T-helper 22 cell (primary cell): ENCODE measurements at places on chromosomes 6 and 20.

DNA sequence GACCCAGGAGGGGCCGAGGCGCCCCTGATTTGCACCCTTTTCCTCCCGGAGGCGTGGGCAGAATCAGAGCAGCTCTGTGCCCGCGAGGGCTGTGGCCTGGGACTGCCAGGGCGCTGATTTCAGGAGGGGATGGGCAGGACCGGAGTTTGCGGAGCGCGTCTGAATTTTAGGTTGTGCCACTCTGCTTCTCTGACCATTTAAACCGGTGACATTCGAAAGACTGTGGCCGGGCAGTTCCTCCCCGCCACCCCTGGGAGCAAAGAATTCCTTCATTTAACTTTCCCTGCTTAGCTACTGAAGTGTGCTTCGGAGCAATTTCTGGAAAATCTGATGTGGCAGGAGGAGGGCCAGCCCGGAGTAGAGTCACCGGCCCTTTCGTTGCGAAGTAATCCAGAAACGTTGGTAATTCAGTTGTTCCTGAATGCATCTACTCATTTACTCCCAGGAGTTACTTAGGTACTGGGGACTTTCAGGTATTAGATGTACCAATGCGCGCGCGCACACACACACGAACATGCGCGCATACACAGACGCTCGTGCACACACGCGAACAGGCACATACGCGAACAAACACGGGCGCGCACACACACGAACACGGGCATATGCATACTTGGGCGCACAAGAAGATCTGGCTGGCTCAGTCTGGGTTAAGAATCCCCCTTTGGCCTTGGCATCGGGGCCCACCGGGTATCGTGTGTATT lies 568 bp downstream of the CCDC170 start:
- DNase-seq, result no peak

GRCh38 chr6:127547215-127547614 lies 28.1 kb upstream of the MTCL3 start:
- no peak for DNase-seq

GRCh38 chr6:151240036-151240685 lies 394 bp downstream of the AKAP12 start:
- DNase-seq, result no peak

- DNase-seq, result no peak
These were observed 533.9 kb downstream of the RFPL4B start for GRCh38 chr6:112881027-112881426.

GRCh38 chr6:43296780-43297497 lies 1.1 kb upstream of the SLC22A7 start:
- DNase-seq, result no peak
